ENCODE measurements at places on chromosomes 5 and 9.

DNA sequence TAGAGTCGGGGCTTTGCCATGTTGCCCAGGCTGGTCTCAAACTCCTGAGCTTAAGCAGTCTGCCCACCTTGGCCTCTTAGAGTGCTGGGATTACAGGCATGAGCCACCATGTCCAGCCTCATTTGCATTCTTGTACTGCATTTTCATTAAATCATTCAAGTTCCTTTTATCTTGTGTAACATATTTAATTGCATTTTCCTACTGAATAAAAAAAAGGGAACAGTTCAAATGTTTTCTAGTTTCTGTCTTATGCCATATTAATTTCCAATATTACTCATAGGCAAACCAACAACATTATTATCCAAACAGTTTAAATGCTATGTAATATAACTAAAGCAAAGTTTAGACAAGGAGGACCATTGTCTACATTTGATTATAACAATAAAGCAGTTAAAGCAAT, 6.1 kb downstream of the SLC31A1 start:
- DNase-seq: peak; percentile 82

DNA sequence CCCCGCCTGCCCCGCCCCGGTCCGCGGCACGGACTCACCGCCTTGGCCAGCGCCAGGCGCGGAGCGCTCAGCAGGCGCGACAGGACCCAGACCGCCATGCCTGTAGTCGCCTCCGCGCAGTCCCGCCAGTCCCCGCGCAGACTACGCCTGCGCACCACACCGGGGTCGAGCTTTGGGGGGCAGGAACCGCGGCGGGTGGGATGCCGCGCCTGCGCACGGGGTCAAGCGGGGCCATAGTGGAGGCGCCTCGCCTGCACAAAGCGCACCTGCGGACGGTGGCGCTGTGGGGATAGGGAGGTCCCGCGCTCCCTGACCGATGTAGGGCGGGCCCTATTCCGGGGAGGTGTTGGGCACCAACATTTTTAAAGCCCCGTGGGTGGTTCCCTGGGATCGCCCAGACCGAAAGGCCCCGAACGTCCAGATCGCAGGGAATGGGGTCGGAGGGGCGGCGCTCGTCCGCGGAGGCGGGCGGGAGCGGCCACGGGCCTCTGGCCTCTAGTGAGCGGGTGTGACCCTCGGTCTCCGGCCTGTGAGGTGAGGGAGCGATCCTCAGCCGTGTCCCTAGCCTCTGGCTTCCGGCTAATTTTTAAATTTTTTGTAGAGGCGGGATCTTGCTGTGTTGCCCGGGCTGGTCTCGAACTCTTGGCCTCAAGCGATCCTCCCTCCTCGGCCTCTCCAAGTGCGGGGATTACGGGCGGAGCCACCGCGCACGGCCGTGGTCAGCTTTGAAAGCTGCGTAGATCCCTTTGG, 70.8 kb upstream of the LPCAT1 start:
- peak; percentile 72 for DNase-seq

- no peak for DNase-seq
Observed at GRCh38 chr5:141778206-141778605, 96.2 kb upstream of the ARAP3 start.

DNA sequence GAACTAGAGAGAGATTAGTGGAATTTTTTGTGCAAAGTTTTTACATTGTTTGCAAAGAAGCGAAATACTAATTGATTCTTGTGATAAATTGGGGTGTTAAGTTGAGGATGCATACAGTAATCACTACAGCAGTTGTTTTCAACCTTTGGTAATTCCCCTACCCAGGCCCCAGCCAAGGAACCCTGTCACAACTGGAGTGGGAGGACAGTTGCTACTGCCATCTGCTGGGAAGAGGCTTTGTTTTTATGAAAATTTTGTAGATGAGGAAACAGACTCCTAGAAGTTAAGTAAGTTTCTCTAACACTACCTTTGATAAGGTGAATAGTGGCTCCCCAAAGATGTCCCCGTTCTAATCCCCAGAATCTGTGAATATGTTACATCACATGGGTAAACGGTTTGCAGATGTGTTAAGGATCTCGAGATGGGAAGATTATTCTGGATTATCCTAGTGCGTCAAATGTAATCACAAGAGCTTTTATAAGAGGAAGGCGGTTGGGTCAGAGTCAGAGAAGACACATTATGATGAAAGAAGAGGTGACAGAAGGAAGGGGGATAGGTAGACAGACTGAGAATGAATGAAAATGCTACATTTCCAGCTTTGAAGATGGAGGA, 34.0 kb upstream of the PPP1R2B start:
- no peak for DNase-seq

DNA sequence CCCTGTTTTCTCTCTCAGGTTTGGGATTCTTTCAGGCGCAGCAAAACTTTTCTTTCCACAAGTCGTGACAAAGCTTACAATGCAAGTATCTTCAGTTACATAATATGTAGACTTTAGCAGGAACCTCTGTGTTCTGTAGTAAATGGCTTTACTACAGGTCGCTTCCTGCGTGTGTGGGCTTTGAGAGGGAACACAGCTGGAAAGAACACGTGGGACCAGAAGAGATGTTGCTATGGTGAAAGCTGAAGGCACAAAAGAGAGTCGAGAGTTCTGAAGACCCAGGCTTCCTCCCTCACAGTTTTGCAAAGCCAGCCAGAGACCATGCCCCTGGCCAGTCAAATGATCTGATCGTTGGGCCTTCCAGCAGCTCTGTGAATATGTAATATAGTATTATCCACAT, 4.0 kb downstream of the ANKRD55 start:
- no peak for DNase-seq

DNA sequence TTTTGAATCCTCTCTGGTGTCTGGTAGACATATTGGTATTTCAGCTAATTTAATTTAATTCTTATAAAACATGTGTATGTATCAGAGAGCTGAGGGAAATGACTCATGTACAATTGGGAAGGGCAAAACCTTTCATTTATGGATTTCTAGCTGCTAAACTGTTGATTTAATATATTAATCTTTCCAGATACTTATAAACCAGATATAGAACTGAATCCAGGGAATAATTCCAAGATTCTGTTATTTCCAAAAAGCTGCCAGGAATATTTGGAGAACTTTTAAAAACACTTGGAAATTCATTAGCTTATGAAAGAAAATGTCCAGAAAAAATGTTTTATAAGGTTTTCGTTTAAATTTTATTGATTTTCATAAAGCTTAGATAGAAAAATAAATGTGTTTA, 295.5 kb downstream of the YTHDC2 start:
- DNase-seq: no peak

DNA sequence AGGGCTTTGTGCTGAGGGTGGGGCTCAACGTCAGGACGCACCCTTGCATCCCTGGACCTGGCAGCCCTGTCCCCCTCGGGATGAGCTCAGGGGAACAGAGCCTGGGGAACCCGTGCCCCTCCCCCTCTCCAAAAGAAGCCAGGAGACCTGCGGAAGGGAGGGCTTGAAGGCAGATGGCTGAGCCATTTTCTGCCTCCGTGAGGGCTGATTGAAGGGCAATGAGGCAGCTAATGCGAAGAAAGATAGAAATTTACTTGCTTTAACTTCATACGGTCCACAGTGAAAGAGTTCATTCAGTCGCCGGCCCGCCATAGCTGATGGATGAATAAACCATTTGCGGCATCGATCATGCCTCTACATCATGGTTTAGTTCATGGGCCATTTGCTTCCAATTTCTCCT, 28.8 kb downstream of the ASS1 start:
- DNase-seq: no peak

DNA sequence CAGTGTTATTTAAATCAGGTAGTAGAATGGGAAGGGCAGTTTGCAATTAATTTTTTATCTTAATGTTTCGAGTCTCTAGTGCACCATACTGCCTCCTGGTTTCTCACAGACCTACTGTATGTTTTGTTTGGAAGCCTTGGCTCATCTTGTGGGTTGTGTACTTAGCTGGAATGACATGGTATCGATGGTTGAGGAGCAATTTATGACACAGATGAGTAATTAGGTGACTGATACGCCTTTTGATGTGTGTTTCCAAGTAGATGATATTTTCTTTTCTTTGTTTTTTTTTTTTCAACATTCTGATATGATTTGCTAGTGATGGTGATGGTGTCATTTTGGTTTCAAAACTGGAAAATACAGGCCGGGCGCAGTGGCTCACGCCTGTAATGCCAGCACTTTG, 16.1 kb downstream of the BASP1 start:
- no peak for DNase-seq

GRCh38 chr9:127716412-127716811, 533 bp downstream of the TTC16 start:
- no peak for DNase-seq

DNA sequence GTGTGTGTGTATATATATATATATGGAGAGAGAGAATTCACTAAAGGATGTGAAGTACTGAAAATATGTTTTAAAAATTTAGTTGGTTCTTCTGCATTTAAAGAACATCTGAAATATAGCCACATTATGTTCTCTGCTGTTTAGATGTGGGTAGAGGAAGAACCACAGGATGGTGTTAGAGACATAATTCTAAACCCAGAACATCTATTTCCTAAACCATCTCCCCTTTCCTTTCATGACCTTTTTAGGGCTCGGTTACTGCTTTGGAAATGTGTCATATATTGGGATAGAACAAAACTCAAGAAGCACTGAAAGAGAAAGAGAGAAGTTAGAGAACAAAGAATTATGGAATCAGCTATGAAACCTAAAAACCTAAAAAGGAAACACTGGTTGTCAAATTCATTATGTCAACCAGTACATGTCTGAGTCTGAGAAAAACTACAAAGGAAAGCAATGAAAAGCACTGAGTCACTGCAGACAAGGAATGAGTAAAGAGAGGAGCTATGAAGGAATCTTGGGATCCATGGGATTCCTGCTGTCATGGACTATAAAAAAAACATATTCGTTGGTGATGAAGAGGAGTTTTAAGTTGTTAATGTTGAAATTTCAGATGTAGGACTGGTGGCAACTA, 28.4 kb downstream of the SLC12A2 start:
- no peak for DNase-seq

GRCh38 chr5:91366551-91366950, 16.6 kb downstream of the ARRDC3 start:
- DNase-seq: no peak

- no peak for DNase-seq
Observed at GRCh38 chr9:33946779-33947535, 101.7 kb downstream of the UBAP2 start.

- no peak for DNase-seq
Observed at GRCh38 chr5:156330141-156330870, 3.3 kb downstream of the SGCD start.

DNA sequence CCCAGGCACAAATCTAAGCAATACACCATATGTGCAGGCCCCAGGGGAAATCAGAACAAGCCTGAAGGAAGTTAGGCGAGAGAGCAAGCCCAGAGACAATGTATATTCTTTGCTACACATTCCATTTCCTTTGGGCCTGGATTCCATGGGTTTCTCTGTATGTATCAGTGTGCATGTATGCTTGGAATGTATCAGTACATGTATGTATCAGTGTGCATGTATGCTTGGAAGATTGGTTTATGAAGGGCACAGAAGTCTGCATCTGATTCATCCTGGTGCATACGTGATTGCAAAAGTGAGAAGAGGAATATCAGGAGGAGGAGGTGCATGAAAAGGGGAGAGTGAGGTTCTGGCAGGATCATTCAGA, 232.6 kb upstream of the ANKRD55 start:
- DNase-seq: no peak

GRCh38 chr9:101326501-101326900, 58.3 kb downstream of the BAAT start:
- no peak for DNase-seq

- DNase-seq: no peak
Observed at GRCh38 chr5:62182802-62183201, 123.2 kb upstream of the KIF2A start.

GRCh38 chr5:5612096-5612495, 189.6 kb downstream of the ICE1 start:
- no peak for DNase-seq

DNA sequence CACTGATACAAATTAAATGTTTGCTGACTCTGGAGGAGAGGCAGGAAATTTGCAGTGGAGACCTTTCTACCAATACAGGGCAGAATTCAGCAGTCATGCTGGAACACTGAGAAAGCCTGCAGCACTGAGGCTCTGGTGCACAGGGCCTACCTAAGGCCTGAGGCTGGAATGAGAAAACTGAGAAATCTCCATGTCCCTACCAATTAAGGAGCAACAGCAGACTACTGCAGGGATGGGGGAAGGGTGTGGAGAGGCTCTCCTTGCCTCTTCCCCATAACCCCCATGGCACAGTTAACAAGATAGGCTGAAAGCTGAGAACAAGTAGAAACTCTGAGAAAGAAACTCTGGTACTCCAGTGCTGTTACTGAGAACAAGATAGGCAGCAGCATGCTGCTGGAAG, 10.5 kb downstream of the FBXO4 start:
- DNase-seq: no peak

DNA sequence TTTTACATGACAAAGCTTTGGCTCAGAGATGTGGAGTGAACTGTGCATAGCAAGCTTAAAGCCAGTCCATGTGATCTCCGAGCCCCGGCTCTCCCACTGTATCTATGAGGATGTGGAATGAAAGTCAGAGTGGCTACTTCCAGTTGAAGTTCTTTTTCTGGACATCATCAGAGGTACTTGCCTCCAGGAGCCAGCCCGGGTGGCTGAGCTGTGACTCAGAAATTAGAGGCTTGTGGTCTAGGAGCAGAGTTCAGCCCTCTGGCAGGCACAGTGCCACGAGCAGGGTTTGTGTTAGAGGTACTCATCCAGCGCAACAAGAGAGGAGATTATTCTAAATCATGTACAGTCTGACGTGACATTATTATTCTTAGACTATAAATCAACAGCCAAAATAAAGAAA, 322.5 kb downstream of the CDK5RAP2 start:
- DNase-seq: no peak

DNA sequence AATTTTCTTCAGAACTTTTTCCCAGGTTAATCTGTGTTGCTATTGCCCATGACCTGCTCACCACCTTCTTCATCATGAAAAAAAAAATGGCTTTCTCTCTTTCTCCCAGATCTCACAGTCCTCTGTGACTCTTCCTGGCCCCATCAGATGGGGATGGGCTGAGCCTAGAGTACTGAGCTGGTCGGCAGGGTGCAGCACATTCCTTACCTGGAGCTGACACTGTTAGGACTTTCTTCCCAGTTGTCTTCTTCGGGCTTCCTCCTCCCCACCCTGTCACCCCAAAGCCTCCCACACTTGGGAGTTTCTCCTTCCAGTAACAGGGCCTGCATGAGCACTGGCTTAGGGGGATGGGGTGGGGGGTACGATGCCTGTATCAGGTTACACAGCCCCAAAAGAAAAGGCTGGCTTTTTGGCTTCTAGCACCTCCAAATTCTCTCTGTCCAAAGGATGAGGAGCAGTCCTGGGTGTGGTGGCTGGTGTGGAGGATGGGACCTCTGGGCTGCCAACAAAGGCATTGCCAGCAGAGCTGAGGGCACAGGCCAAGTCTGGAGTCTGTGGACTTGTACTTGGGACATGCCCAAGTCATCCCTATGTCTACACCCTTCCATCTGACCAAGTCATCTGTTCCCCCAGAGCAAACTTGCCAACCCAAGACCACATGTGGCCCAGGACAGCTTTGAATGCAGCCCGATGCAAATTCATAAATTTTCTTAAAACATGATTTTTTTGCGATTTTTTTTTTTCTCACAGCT, 68.0 kb upstream of the HSPA9 start:
- no peak for DNase-seq

- DNase-seq: peak; percentile 22
Observed at GRCh38 chr5:164504141-164504772, 998.8 kb downstream of the MAT2B start.

- DNase-seq: no peak
Observed at GRCh38 chr9:134265078-134265477, 61.2 kb upstream of the RXRA start.
